CD4-positive, CD25-positive, alpha-beta regulatory T cell (primary cell): ENCODE measurements at places on chromosomes 2 and 18.

GRCh38 chr2:127535422-127535901 is at the start of gene MYO7B:
Gene MYO7B (plus strand): TSS chr2:127535683. CDS start chr2:127559723, 24,040 bp downstream.
- DNase-seq = no peak

DNA sequence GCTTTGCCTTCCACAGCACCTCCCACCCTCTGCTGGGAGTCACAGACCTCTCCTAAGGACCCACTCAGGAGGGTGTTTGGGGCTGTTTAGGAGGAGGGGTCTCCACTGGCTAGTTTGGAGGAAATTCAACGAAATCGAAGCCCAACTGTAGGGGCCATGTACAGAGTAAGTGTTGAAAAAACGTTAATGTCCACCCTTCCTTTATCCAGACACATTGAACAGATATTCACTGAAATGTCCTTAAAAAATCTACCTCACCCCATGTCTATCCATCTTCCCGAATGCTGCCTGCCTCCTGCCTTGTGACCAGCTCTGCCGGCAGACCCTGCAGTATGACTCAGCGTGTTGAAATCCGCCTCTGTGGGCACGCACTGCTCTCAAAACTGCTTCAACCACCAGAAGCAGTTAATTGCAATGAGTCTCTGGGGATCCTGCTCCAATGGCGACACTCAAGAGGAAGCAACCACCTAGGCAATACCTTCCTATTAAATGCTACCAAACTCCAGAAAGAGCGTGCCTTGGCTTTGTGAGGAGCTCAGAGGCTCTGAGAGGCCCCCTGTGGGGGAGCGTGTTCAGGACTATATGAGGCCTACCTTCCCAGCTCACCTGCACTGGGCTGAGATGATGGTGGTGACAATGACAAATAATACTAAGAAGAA is 61.4 kb upstream of the RTN4 start:
- no peak for DNase-seq

DNA sequence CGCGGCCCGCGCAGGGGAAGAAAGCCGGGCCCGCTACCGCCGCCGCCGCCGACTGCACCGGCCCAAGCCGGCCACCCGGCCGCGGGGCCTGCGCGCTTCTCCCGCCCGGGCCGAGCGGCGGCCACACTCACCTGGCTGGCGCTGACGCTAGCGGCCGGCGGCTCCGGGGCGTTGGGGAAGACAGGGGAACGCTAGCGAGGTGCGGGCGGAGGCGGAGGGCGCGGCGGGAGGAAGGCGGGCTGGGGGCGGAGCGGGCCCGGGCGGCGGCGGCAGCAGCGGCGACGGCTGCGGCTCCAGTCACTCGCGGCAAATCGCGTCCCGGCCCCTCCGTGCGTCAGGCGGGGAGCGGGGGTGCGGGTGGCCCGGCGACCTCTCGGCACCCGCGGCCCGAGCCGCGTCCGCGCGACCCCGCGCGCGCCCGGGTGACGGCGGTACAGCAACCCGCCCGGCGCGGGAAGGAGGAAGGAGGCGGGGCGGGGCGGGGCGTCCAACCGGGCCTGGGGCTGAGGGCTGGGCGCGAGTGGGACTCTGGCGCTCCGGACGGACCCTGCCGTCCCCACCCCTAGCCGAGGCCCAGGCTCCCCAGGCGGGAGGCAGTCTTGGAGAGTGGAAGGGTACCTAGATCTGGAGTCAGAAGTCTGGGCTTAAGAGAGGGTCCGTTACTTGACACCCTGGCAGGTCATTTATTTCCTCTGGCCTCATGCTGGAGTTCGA is at the start of gene SESTD1:
SESTD1 (minus strand) TSS at position 465 of the 714 bp plus-strand sequence. CDS start 72,991 bp downstream, outside the sequence.
- peak; percentile 41 for DNase-seq

DNA sequence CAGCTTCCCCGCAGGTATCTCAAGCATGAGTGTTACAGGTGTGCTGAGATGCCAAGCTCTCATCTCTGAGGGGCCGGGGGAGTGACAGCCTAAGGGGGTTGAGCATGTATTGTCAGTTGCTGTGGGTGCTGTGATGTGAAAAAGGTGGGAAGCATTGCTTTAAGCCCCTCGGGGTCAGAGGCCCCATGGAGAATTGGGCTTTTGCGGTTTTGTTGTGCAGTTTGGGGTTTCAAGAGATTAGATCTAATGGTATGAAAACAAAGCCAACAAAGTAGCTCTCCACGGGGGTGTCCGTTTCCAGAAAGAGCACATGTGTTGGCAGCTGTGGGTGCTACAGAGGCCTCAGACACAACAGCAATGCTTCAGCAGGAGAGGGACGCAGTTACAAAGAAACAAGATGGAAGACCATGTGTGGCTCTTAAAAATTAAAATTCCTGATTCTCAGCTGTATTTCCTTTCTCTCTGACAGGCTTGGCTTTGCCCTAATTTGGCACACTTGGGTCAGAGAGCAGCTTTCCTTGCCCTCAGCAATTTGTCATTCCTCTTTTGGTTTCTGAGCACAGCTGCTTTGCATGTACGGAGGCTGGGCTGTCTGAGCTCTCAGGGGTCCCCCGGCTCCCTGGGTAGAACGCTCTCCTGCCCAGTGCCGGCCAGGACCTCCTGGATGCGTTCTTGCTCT is 69.9 kb downstream of the TMEM247 start:
- DNase-seq = no peak

- DNase-seq = no peak
Observed at GRCh38 chr2:186991766-186992417, 142.9 kb upstream of the ZSWIM2 start.

- DNase-seq = no peak
Observed at GRCh38 chr2:127674241-127675209, 805 bp downstream of the LIMS2 start.

DNA sequence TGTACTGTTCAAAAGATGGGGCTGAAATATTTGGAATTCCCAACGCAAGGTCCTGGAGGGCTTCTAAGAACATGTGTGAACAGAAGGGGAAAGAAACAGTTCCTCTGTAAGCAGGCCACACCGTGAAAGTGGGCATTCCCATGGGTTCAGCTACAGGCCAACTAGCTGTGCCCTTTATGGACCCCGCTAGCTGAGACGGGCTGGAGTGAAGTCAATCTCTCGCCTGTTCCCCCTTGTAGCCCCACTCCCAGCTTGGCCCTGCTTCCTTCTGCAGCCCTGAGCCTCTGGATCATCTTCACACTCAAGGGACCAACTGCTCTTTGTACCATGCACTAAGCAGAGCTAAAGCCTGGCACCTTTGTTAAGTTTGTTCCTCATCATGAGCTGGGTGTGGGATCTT is 55.4 kb downstream of the POLR1A start:
- DNase-seq = no peak

DNA sequence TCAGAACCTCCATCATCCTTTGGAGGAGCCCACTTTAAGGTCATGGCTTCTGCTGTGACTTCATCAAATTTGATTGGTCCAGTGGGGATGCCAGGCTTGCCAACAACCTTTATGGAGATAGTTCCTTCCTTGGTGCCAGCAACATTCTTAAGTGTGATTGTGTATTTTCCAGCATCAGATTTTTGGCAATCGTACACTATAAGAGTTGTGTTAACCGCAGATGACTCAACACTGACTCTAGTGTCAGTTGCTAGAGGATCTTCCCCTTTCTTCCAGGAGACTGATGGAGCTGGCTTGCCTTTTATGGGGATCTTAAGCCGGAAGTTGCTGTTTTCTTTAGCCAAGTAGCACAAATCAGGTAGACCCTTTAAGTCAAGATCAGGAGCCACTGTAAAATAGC is 98.7 kb downstream of the PLEKHA3 start:
- no peak for DNase-seq

DNA sequence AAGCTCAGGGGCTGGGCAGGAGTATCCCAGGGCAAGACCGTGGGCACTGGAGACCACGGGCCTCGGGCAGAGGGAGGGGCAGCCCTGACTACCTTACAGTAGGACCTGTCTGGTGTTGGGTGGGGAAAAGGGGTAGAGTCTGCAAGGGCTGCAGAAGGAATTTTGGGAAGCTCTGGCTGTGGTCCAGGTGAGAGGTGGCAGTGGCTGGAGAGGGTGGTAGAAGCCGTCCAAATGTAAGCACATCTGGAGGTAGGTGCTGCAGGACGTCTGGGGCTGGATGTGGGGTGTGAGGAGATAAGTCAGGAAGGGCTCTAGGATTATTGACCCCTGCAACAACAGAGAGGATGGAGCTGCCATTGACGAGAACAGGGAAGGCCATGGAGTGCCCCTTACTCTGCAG is 486.7 kb downstream of the EIPR1 start:
- DNase-seq = no peak

GRCh38 chr2:104716061-104716460 is 137.9 kb upstream of the POU3F3 start:
- no peak for DNase-seq

DNA sequence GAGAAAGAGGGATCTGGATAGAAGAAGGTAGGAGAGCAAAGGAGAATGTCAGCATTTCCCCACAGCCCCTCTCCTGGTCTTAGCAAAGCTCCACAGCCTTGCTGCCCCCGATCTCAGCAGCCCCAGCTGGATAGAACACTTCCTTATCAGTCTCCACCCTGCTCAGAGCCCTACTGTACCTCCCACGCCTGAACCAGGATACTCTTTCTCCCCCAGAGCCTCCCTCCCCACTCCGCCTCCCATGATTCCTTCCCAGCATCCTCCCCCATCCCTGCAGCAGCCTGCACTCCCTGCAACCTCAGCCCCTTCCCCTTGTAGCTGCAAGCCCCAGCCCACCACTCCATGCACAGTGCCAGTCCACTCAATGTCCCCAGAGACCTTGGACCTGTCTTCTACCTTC is 25.8 kb downstream of the PLB1 start:
- DNase-seq = no peak

GRCh38 chr2:216214768-216215167 is 105.6 kb downstream of the XRCC5 start:
- DNase-seq = no peak

DNA sequence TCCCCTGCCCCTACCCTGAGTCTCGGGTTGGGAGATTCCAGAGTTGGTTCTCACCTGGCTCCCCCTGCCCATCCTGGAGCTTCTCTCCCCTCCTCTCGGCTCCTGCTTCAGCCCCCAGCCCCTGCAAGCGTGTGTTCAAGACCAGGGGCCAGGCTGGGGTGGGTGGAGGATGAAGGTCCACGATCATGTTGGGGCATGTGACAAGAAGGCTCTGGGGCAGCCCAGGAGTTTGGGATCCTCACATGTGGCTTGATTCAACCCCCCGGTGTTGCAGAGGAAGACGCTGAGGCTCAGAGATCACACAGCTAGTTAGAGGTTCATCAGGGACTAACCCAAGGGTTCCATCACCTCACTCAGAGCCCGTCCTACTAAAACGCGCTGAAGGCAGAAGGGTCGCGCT is 14.2 kb upstream of the TUBB6 start:
- no peak for DNase-seq

GRCh38 chr2:218400167-218400929 is 680 bp downstream of the CTDSP1 start:
- peak; percentile 45 for DNase-seq

DNA sequence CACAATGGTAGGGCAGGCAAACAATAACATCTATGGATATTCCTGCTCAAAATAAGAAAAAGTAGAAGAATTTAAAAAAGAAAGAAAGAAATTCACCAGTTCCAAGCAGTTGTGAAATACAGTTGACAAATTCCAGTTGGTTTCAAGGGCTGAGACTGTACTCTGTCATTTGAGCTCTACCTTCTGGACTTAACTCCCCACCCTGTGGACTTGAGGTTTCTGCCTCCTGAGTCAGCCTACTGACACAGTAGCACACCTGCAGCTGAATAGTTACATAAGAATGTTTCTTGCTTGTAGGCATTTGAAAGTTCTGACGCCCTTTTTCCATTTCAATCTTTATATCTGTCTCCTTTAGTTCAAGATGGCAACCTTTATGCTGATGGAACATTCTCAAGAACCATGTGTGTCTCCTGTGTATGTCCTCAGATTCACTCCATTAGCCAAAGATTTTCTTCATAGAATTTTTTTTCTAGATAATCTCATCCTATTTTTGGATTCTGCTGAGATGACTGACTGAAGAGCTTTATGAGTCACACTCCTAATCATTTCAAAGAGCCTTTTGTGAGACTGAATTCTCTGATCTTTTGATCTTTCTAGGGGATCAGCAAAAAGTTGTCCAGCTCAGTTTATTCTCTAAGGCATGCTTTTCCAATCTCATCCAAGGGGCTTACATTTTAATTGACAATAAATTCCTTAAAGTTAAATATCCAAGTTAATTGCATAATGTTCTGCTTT is 19.1 kb downstream of the NETO1 start:
- DNase-seq = no peak

DNA sequence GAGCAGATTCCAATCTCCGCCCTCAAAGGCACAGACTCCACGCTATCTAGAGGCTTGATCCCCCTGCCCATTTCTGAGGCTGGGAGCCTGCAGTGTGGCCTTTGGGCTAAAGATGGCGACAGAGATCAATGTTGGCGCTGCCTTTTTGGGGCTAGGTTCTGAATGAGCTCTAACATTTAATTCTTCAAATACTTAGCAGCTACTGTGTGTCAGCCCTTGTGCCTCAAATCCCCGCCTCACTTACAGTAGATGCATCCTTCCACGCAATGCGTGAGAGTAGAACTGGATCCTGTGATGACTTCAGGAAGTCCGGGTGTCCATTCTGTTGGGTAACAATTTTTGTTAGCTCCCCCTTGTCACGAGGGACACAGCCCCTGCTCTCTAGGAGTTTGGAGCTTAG is 12.4 kb downstream of the IL1F10 start:
- no peak for DNase-seq

DNA sequence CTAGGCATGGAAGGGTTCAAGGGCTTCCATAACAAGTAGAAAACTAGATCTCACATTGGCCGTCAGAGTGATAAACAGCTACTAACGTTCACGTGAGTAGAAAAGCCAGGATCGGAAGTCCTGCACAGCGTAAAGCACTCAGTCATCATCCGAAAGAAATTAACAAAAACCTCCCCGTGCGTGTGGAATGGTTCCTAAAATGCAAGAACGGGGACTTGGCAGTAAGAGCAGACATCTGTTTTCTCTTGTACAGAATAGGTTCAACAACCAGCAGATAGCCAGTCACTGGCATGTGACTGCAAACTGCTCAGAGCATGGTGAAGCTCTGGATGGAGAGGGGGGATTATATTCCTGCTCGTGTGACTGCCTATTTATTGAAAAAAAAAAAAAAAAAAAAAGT is 106.9 kb upstream of the ITGB6 start:
- no peak for DNase-seq
